Activated CD8-positive, alpha-beta memory T cell treated with anti-CD3 and anti-CD28 coated beads for 48 hours (primary cell): ENCODE measurements at places on chromosomes 13 and 19.

GRCh38 chr13:27088619-27089018, 83.0 kb downstream of the USP12 start:
- no peak for DNase-seq

GRCh38 chr13:85419611-85420010, 379.6 kb downstream of the SLITRK6 start:
- DNase-seq, result no peak

DNA sequence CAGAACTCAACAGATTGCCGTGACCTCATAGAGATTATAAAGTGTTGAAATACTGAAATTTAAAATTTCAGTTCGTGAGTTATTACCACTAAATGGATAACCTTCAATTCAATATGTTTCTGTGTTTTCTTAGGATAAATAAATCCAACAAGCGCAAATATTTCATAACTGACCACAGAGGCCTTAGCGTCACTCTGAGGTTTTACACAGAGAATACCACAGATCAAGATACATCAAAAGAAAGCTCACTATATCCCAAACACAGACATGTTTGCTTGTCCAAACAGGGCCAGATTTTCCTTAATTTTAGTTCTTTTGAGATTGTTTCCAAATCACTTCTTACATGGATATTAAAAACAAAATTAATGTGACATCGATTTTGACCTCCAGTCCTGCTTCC, 235.8 kb downstream of the EFNB2 start:
- no peak for DNase-seq

- peak; percentile 61 for DNase-seq
These were observed 659 bp downstream of the NFKBID start for GRCh38 chr19:35899547-35900214.

- peak; percentile 28 for DNase-seq
These were observed 714 bp downstream of the POLRMT start for GRCh38 chr19:632579-633067.
